ENCODE measurements at places on chromosomes 1 and 21. TPM values are rescaled to one million over a fixed set of nuclear protein-coding genes. Genes with fewer than 3 reads are reported as not detected.

CFHR4 gene
- not detected for total RNA-seq

TCHHL1 gene
- not detected for total RNA-seq

MXRA8 gene
- not detected for total RNA-seq

PROX1 gene
- total RNA-seq: 0.08 TPM

PRPF38A gene
- total RNA-seq: 82.5 TPM

HSD3B1 gene
- total RNA-seq: not detected

RORC gene
- total RNA-seq: 55.2 TPM

ITGB2 gene
- total RNA-seq: 302 TPM

TACSTD2 gene
- 1.1 TPM for total RNA-seq

TADA1 gene
- total RNA-seq: 11.1 TPM

PDC gene
- not detected for total RNA-seq

PDZK1 gene
- total RNA-seq: not detected

HES3 gene
- total RNA-seq: not detected

- no peak for ATAC-seq
These were observed 659.7 kb upstream of the NEGR1 start for GRCh38 chr1:72942008-72942407.

- peak; percentile 88 for ATAC-seq
These were observed 15.6 kb downstream of the UTP11 start for GRCh38 chr1:38028105-38028591.

GRCh38 chr1:89711140-89711778, 78.3 kb downstream of the LRRC8C start:
- ATAC-seq: no peak

DNA sequence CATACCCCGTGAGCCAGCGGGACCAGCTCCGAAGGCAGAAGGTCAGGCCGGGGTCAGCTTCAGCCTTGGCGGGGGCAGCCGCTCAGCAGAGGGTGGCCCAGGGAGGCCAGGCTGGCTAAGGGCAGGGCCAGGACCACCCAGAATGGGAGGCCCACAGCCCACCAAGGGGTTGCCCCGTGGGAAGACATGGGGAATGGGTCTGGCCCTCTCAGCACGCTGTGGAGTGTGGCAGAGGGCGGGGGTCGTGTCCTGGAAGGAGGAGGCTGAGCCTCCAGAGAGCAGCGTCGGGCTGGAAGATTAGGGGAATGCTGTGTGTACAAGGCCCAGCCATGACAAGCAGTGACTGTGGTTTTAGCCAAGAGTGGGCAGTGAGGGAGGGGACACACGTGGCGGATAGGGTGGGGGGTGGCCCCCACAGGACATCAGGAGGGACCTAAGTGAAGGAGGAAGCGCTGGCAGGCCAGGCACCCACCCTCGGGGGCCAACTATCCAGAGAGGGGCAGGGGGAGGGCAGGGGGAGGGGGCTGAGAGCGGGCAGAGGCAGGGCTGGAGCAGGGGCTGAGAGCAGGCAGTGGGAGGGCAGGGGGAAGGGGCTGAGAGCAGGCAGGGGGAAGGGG, 43.9 kb upstream of the POFUT2 start:
- no peak for ATAC-seq

GRCh38 chr1:201450721-201451291, 18.2 kb downstream of the PHLDA3 start:
- no peak for ATAC-seq

GRCh38 chr1:89724369-89725010, 91.6 kb downstream of the LRRC8C start:
- ATAC-seq: peak; percentile 89

- no peak for ATAC-seq
These were observed 112.1 kb downstream of the PHTF1 start for GRCh38 chr1:113647164-113647563.

GRCh38 chr1:26277261-26277661, 2.6 kb upstream of the SH3BGRL3 start:
- ATAC-seq: no peak

GRCh38 chr1:214838351-214838750, 235.4 kb downstream of the CENPF start:
- ATAC-seq: no peak

- ATAC-seq: no peak
These were observed 14.5 kb downstream of the AXDND1 start for GRCh38 chr1:179380299-179380698.

DNA sequence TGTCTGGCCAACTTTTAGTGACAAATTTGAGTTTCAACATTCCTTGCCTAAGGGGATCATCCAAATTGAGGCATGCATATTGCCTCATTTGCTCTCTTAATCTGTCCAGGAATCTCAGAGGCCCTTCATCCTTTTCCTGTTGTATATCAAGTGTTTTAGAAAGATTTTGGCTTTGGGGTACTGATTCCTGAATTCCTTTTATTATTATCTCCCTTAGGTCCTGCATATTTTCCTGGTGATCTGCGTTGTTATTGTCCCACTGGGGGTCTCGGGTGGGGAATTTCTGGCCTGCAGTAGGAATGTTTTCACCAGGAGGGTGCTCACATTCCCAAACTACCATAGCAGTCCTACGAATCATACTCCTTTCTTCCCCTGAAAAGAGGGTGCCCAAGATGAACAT, 4.4 kb upstream of the AADACL3 start:
- ATAC-seq: no peak

DNA sequence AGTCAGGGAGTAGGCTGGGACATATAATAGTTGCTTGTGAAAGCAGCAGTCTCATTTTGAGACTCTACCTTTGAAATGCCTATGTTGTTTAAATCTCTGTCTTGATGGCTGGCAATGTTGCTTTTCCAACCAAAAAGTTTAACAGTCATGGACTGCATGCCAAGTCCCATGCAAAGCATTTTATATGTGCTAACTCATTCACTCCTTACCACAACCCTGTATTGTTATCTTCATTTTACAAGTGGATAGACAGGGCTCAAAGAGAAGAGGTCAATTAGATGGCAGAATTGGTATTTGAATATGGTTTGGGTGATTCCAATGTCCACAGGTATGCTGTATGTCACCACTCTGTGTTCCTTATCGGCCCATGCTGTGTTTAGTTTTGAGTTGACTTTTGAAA, 331.4 kb upstream of the USP24 start:
- ATAC-seq: no peak

DNA sequence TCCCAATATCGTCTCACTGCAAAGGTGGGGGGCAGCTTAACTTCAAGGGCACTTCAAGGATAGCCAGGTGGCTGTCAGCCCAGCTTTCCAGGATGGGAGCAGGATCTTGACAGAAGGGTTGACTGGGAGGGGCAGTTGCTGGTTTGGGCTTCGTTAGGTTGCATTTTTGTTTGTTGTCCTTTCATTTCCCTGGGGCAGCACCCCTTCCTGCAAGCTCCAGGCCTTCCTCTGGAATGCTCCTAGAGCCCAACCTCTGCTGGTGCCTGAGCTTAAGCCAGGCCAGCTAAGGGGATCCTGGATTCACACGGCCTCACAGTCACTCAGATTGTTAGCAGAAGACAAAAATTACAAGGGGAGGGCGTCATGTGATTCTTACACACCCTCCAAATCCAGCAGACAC, 4.1 kb upstream of the OLIG2 start:
- no peak for ATAC-seq

GRCh38 chr1:23793018-23793781, 2.3 kb downstream of the LYPLA2 start:
- no peak for ATAC-seq

DNA sequence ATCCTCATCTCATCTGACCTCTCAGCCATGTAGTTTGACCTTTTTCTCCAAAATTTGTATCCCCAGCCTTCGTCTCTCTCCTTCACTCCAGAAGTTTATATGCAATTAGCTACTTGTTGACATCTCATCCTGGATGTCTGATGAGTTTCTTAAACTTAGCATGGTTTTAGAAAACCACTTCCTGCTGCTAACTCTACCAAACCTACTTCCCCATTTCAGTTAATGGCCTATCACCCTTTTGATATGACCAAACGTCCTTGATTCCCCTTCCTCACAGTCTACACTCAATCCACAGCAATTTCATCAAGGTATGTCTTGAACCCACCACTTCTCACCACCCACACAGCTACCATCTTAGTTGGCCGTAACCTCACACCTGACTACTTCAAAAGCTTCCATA, 121.9 kb downstream of the LRRC40 start:
- no peak for ATAC-seq

DNA sequence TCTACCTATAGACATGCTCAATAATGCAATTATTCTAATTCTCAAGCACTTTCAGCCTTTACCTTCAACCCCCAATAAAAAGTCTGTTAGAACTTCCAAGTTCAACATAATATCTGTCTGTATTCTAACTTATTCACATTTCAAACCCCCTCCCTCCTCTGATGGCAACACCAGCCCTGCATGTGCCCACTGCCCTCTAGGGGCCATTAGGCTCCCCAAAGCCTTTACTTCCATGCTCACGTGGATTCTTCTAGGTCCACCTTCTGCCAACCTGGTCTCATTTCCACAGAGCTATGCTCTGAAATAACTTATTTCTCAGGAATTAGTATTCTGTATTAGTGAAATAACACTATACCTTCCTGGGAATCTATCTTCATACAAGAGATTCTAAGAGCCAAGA, 22.2 kb upstream of the KPRP start:
- no peak for ATAC-seq

DNA sequence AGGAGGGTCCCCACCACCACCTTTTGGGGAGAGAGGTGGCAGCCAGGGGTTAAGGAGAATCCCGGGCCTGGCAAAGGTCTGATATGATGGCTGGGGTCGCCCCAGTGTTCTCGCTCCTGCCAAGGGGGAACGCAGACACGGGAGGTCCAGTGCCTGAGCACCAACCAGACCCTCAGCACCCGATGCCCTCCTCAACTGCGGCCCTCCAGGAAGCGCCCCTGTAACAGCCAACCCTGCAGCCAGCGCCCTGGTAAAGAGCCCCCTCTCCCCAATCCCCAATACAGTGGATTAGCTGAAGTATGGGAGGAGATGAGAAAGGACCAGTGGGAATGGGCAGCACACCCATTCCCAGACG, 10.4 kb downstream of the ADAMTSL4 start:
- no peak for ATAC-seq

GRCh38 chr21:14989359-14989758, 75.4 kb downstream of the NRIP1 start:
- ATAC-seq: no peak

DNA sequence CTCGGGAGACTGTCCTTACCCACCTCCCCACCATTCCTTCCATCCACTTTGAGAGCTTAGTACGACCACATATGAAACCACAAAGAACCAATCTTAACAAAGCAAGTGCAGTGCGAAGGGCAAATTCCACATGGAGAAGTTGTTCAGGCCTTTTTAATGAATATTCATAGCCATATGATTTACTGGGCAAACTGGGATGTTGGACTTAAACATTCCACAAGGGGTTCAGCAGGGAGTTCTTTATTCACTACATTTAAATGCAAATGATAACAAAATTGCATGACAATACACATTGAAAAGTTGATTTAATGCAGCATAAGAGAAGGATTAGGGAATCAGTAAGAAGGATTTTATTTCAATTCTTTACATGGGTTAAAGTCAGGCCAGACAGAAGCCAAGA, 14.7 kb downstream of the NMNAT2 start:
- ATAC-seq: no peak

DNA sequence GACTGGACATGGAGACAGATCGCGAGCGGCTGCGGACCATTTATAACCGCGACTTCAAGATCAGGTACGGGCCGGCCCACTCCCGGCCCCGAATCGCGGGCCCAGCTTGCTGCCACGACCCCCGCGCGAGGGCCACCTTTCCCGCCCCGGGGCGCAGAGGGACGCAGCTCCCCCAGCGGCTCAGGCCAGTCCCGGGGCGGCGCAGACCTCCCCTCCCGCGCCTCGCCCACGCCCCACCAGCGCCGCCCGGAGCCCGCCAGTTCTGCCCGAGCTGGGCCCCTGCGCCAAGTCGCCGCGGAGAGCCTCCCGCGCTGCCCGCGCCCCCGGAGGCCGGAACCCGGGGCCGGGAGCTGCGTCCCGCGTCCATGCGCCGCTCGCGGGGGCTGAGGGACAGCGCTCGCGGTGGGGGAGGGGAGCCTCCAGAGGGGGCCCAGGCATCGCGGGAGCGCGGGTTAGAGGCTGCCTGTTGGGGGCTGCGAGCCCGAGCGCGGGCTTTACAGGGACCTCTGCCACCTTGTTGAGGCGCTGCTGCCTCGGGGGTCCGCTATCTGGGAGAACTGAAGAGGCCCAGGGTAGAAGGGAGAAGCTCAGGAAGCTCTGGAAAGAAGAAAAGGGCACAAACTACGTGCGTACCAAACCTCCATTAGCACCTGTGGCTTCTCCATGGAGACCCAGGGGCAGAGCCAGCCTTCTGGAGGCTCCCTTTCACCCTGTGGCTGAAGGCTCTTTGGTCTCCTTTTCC, 698 bp downstream of the MOV10 start:
- peak; percentile 55 for ATAC-seq

- peak; percentile 93 for ATAC-seq
These were observed 61.4 kb downstream of the OLFML2B start for GRCh38 chr1:161962091-161962887.

GRCh38 chr1:204578867-204579664, 62.9 kb downstream of the MDM4 start:
- peak; percentile 86 for ATAC-seq

All from activated T-helper 17 cell treated with anti-CD3 and anti-CD28 coated beads, Interleukin-2, amount 50 U/mL, for 72 hours (primary cell).